Uterus (tissue), 4 donors: ENCODE measurements at places on chromosomes 6 and 20. TPM values are rescaled to one million over a fixed set of nuclear protein-coding genes. Genes with fewer than 3 reads are reported as not detected.

Gene GFRA4
- not detected for total RNA-seq

Gene TNXB
- 167 TPM for total RNA-seq

Gene FAM110A
- 5.1 TPM for total RNA-seq

Gene PRR18
- not detected for total RNA-seq

Gene PLCB4
- 36.2 TPM for total RNA-seq

Gene CRISP2
- not detected for total RNA-seq

GRCh38 chr6:88454658-88455057 lies 288.5 kb upstream of the CNR1 start:
- no peak for DNase-seq

- no peak for DNase-seq
Observed at GRCh38 chr6:37702314-37702713, 4.6 kb upstream of the MDGA1 start.

GRCh38 chr6:88760091-88760490 lies 203.3 kb downstream of the RNGTT start:
- no peak for DNase-seq

GRCh38 chr6:11917951-11918738 lies 94.0 kb upstream of the HIVEP1 start:
- no peak for DNase-seq

DNA sequence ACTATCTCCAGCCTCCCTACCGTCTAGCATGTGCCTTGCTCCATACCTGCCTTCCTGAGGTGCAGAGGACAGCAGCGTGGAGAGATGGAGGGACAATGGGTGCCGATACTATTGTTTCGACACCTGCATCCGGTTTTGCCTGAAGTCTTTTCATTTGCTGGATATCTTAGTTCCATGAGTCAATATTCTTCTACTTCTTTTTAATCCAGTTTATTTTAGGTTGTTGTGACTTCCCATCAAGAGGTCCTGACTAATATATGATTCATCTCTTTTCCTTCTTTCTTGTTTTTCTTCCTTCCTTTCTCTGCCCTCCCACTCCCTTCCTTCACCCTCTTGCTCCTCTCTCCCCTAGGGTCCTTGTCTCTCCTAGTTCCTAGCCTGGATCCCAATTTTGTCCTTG lies 91.4 kb downstream of the CDH26 start:
- no peak for DNase-seq

DNA sequence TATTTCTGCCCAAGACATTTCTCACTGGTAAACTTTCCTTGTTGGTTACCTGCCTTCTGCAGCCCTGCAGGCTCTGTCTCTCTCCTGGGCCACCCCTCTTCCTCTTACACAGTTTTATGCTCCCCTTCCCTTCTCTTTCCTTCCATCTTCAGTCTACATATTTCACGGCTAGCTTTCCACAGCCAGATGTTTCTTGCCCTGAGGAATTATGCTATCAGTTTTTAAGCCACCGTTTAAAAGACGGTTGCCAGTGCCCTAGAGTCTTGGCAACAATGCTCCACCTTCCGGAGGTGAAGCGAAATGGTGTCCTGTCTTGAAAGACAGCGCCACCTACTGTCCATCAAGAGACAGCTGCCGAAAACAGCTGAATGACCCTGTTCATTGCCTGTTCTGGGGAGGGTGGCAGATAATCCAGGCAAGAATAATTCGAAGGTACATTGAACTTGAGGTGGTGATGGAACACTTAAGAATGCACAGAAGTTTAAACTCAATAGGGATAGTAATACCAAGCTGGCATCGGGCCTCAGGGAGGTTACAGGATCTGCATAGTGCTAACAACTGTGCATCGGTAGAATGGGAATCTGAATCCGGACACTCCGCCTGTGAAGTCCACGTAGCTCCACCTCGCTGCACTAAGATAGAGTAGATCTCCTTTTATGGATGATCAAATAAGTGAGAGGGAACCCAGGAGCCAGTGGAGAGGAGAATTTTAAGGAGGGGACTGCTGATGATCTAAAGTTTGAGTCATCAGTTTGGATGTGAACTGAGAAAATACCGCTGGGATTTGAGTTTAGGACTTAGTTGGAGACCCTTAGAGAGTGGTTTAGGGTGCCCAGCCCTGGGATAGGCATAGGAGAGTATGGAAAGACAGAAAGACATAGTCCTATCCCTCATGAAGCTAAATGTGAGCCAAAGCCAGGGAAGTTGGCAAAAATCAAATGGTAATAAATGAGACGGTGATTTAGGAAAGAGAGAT lies 4.8 kb upstream of the TRIM40 start:
- DNase-seq, result peak; percentile 72

DNA sequence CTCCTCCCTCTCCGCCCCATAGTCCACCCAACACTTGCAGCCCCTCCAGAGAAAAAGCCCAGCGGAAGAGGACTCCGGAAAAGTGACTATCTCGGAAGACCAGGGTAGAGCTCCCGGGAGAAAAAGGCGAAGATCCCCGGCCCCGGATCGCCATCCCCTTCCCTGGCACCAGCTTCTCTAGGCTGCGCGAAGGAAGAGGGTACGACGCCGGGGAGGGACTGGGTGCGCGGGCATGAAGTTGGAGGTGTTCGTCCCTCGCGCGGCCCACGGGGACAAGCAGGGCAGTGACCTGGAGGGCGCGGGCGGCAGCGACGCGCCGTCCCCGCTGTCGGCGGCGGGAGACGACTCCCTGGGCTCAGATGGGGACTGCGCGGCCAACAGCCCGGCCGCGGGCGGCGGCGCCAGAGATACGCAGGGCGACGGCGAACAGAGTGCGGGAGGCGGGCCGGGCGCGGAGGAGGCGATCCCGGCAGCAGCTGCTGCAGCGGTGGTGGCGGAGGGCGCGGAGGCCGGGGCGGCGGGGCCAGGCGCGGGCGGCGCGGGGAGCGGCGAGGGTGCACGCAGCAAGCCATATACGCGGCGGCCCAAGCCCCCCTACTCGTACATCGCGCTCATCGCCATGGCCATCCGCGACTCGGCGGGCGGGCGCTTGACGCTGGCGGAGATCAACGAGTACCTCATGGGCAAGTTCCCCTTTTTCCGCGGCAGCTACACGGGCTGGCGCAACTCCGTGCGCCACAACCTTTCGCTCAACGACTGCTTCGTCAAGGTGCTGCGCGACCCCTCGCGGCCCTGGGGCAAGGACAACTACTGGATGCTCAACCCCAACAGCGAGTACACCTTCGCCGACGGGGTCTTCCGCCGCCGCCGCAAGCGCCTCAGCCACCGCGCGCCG lies 822 bp downstream of the FOXQ1 start:
- DNase-seq, result no peak

DNA sequence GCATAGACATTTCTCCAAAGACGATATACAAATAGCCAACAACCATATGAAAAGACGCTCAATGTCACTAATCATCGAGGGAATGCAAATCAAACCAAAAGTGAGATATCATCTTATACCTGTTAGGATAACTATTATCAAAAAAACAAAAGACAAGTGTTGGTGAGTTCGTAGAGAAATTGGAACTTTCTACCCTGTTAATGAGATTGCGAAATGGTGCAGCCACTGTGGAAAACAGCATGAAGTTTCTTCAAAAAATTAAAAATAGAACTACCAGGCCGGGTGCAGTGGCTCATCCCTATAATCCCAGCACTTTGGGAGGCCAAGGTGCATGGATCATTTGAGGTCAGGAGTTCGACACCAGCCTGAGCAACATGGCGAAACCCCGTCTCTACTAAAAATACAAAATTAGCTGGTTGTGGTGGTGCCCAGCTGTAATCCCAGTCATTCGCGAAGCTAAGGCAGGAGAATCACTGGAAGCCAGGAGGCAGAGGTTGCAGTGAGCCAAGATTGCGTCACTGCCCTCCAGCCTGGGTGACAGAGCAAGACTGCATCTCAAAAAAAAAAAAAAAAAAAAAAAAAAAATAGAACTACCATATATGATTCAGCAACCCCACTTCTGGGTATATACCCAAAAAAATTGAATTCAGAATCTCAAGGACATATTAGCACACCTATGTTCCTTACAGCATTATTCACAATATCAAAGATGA lies 170.0 kb upstream of the ZNF184 start:
- DNase-seq, result no peak

DNA sequence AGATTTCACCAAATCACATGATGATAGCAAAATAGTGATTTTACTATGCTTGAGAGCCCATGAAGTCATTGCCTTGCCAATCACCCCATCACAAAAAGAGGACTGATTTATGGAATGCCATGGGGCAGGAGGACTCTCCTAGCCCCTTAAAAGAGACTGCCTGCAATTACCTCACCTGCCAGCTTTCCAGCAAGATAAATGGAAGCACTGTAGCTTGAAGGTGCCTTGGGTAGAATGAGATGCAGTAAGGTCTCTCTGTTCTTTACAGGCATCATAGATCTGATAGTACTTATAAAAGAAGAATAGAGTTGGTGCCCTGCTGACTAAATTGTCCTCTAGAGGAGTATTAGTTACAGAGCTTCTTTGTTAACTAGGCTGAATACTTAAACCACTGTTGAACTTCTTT lies 242.3 kb downstream of the TMEM242 start:
- DNase-seq, result no peak

- no peak for DNase-seq
Observed at GRCh38 chr20:3380228-3381070, 27.0 kb downstream of the DNAAF9 start.

- DNase-seq, result no peak
Observed at GRCh38 chr6:36976007-36976264, 10.1 kb downstream of the MTCH1 start.

DNA sequence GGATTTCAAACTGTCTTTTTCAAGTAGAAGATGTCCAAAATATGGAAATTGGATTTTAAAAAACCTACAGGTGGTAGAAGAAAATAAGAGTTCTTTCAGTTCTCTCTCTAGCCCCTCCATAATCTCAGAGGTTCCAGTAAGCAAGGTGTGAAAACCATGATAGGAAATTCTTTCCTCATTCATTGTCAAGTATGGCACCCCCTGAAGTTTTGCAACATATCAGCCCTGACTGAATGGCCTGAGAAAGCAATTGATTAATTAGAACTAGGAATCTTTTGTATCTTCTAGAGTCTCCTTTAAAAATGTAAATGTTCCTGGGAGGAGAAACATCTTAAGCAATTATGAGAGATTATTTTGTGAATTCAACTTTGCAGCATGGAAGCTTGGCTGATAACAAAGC lies 198.7 kb upstream of the STXBP5 start:
- no peak for DNase-seq

DNA sequence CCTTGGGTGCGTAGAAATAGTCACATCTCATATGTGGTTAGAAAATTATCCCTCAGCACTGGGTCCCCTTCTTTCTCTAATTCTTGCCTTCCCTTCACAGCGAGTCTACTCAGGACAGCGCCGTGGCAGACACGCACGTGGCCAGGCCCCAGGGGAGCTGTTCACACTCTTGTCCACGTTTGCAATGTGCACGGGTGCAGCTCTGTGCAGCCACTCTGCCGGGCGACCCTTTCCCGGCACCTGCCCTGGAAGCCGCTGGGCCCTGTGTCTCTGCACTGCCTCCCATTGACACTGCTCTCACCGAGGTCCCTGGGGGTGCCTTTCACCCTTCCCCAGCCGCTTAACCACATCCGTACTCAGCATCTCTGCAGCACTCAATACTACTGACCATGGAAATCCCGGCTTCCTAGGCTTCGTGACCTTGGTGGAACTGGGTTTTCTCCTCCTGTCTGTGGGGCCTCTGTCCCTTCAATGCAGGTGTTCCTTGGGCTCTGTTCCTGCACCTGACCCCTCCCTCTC lies 104.9 kb downstream of the DACT2 start:
- no peak for DNase-seq

DNA sequence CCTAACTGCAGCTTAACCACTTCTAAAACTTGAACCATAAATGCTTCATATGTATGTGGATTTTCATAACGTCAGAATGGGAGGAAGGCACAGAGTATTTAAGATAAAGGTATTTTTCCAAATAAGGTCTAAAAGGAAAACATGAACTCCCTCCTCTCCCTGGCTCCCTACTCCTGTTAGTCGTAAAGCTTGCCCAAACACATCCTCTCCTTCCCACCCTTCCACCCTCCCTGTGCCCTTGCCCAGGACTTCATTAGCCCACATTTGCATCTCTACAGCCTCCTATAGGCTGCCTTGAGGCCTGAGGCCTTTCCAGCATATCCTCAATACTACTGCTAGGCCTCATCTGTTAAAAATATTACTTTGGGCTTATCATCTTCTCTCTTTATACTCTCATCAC lies 17.1 kb upstream of the SMIM13 start:
- no peak for DNase-seq

GRCh38 chr6:100484474-100484873 lies 19.8 kb upstream of the SIM1 start:
- DNase-seq, result no peak

GRCh38 chr20:46681032-46681854 lies 8.0 kb downstream of the TP53RK start:
- peak; percentile 31 for DNase-seq

DNA sequence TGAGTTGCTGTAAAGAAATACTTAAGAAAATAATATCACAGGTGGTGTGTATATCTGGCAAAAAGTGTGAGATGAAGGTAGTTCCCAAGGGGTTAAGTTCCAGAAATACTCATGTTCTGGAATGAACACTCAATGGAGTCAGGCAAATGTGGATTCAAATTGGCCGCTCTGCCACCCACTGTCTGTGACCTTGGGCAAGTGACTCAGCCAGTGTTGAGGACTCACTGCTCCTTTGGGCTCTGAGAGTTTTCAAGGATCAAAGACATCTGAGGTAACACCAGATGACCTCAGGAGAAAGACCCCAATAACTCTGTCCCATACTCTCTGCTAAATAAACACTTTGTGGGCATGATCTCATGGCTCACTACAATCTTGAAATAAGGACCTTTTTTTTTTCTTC lies 59.2 kb upstream of the EYA2 start:
- no peak for DNase-seq

DNA sequence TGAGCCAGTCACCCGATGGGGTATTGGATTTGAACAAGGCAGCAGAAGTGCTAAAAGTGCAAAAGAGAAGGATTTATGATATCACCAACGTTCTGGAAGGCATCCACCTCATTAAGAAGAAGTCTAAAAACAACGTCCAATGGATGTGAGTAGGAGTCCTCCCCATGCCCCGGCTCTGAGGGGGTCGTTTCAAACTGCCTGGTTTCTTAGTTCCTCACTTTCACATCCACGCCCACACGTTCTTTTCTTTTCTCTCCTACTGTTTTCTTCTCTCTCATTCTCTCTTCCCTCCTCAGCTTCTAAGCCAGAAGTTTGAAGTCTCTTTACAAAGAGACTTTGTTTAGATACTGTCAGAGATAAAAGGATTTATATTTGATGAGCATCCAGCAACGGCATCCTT lies 53.0 kb upstream of the CDKAL1 start:
- DNase-seq, result no peak

DNA sequence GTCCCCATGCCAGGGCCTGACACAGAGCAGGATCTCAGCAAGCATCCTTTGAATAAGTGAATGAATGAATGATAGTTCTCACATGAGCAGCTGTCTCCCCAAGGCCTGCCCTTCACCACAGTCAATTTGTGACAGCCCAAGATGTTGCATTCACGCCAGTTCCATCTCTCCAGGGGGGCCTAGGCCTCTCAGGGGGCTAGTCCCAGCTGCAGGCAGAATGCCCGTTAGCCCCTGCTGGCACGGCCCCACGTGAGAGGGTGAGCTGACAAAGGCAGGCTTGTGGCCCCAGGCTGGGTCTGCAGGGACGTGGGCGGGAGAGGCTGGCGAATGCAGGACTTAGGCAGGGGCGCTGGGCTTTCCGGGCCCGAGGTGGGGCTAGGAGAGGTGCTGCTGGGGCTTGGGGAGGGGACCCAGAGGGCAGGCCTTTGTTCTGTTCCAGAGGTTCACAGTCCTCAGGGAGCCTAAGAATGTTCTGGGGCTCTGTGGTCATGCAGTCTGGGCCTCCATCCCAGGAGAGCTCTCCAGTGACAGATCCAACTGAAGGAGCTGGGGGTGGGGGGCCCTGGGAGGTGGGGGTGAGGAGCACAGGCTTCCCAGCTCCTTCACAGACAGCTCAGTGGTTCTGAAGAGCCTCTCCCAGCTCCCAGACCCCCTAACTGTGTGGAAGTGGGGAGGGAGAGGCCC lies 30.5 kb upstream of the TLDC2 start:
- no peak for DNase-seq
